ENCODE measurements at places on chromosomes 7 and 10. TPM values are rescaled to one million over a fixed set of nuclear protein-coding genes. Genes with fewer than 3 reads are reported as not detected.

The NXPH1 gene
- total RNA-seq, result not detected

The FZD1 gene
- 12.0 TPM for total RNA-seq

The TRIM8 gene
- total RNA-seq, result 170 TPM

The OR2A5 gene
- not detected for total RNA-seq

The IL2RA gene
- 0.39 TPM for total RNA-seq

The ENO4 gene
- total RNA-seq, result 0.29 TPM

The FOXK1 gene
- 46.1 TPM for total RNA-seq

The FGL2 gene
- 349 TPM for total RNA-seq

The PRKG1 gene
- total RNA-seq, result 46.1 TPM

The APBB1IP gene
- 5.8 TPM for total RNA-seq

The FAM237B gene
- not detected for total RNA-seq

The GCK gene
- total RNA-seq, result 2.8 TPM

The LRRC17 gene
- 3.5 TPM for total RNA-seq

The ATOH7 gene
- total RNA-seq, result not detected

The DPP6 gene
- 28.8 TPM for total RNA-seq

The TMEM229A gene
- total RNA-seq, result not detected

The CEP55 gene
- total RNA-seq, result not detected

The INHBA gene
- 35.4 TPM for total RNA-seq

The LRRN3 gene
- 0.80 TPM for total RNA-seq

Measured in esophagus muscularis mucosa (tissue), 4 donors.